NCI-H774 (cell line): ENCODE measurements at places on chromosomes 16 and 17.
A peak's percentile ranks its signal among the peaks of the same experiment; 100 is the strongest.

- no peak for DNase-seq
Measured at GRCh38 chr17:64196601-64197000, 66.5 kb downstream of the TEX2 start.

DNA sequence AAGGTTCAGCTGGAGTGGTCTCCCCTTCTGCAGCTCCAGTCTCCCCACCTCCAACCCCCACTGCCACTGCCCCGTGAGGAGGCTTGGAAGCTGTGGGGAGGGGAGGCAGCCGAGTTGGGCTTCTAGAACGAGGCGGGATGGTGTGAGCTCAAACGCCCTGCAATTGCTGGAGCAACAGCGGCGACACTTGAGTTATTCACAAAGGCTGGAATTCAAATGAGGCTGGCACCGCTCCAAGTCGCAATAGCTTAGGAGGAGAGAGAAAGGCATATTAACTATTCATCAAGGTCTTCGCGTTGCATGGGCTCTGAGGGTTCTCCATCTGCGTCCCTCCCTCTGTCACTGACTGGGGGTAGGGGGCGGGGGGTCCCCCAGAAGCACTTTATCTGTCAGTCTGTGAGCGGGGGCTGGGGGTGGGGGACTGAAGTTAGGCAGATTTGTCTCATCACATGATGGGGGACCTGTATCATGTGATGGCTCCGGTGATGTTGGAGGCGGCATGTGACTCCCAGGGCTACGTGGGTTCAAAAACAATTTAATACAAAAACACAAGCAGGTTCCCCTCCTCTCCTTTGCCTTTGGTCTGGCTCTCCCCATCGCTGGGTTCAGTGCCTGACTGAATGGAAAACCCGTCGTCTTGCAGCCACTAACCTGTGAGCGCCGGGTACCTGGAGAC lies 70.5 kb downstream of the RBBP6 start:
- DNase-seq: peak; percentile 13

- DNase-seq: no peak
Measured at GRCh38 chr17:13590441-13590840, 11.3 kb downstream of the HS3ST3A1 start.

DNA sequence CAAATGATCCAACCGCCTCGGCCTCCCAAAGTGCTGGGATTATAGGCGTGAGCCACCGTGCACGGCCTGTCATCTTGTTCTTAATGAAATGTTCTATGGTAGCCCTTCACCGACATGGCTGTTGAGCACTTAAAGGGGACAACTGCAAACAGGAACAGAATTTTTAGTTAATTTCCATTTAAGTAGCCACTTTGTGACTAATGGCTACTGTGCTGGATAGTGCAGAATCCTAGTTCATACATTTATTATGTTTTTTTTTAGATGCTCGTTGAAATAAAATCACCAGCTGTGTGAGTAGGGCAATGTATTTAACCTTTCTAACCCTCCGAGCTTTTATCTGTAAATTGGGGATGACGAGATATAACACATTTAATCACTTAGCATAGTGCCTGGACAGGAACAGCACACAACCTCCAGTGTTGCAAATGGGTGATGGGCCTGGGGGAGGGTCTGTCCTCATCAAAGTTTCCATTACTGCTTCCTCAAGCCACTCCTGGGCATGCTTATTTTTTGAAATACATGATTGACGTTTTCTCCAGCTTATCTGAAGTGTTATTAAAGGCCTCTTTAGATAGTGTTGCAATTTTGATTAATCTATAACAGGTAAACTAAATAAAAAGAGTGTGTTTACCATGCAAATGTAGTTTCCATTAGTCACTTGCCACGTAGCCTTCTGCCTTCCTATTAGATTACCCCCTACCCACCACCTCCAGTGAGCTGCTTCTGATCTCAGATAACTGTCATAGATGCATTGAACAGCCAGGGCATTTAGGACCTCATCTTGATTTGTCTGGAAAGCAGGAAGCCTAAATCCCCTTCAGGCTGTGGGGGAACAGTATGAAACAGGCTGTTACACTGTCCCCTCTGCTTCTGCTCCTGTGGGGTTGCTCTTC lies 42.5 kb upstream of the TANC2 start:
- DNase-seq: no peak
